ENCODE measurements at places on chromosomes 7 and 10.

DNA sequence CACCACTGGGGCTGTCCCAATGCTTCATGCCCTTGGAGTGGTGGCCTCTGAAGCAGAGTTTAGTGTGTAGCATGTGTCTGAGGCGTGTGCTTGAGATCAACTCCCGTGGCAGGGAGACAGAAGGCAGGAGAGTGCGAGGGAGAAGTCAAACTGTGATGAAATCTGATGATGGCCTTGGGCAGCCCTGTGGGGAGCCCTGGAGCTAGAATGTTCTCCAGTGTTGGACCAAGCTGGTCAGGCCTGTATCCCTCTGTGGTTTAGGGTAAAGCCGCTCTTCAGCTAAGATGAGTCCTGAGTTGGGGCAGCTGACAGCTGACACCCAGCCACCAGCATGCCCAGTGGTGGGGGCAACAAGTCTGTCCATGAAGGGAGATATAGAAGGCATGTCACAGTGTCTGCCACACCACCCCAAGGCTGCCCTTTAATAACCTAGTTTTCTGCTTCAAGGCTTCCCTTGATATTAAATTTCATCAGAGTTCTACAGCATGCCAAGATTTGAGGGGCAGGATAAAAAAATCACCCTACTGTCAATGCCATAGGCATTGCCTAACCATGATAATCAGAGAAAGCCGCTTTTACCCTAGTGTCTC, 170.5 kb upstream of the SVIL start:
- no peak for DNase-seq

GRCh38 chr7:25034136-25034535, 54.2 kb upstream of the OSBPL3 start:
- DNase-seq, result no peak

GRCh38 chr10:103550229-103550628, 56.7 kb downstream of the NEURL1 start:
- DNase-seq, result no peak

DNA sequence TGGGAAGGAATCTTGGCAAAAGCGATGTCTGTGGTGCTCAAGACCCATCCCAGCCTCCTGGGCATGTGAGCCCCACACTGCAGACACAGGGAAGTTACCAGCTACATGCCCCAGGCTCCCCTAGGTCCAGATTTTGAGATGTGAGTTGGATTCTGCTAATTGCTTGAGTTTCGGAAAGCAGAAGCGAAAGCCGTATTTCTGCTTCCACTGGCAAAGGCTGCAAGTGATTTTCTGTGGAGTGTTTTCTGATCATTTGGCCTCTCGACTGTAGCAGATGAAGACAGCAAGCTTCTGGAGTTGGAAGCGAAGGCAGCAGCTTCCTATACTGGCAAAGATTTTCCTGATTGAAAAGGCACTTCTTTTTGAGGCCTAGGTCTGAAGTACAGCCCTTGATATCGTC, 29.6 kb downstream of the ANKRD16 start:
- DNase-seq, result no peak

- DNase-seq, result no peak
Observed at GRCh38 chr7:739983-740942, 13.2 kb upstream of the PRKAR1B start.

DNA sequence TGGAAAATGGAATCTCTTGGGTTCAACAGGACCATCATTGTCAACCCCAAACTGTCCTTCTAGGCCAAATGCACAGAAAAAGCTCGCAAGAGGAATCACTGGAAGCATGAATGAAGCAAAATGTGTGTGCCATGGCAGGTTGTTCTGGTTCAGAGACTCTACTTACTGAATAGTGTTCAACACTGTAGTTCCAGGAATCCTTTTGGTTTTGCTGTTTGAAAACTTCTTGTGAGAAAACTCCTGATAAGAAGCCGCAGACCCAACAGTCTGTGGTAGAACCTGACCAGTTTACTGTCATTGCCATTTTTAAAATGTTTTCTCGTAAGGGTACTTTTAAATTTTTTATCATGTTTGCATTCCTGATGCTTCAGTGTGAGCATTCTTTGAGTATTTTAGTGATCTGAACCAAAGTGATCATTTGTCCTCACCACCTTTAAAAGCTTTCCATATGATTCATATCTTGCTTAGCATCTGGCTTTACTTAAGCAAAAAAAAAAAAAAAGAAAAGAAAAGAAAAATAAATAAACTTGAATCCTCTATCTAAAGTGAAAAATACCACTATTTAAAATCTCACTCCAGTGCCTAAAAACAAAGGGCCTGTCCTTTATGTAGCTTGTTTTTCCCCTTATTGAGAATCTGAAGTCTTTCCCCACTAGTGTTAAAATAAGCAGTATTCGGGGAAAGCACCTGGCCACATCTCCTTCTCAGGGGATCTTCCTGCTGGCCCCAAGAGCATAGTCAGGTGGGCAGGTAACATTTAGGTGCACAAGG, 92.4 kb downstream of the WNT2 start:
- no peak for DNase-seq

DNA sequence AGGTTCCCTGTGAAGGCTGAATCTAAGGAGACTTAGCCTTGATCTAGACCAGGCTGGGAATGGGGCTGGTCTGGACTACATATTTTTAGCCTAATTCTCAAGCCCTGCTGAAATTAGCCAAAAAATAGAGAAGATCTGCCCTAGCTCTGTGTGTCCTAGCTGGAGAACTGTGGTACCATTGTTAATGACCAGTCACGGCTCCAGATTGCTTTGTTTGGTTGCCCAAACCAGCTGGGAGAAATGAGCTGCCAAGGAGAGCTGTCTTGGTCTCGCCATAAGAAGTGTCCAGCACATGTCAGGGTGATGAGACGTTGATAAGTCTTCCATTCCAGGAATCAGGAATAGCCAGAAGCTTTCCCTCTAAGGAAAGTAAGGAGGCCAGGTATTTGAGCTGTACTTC, 20.7 kb downstream of the GBX1 start:
- DNase-seq, result no peak

DNA sequence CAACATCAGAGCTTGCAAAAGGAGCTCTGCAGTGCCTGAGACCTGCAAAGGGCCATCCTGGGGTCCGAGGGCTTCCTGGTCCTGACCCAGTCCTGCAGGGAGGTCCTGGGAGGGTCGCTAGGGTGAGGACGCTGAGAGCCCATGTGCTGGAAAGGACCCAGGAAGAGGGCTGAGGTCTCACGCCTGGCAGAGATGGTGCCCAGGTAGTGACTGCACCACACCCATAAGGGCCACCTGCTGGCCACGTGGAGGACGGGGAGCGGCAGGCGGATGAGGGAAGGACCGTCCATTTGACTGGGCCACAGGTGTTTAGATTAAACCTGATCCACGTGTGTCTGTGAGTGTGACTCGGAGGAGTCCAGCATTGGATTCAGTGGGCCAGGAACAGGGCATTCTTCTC, 392.8 kb downstream of the DNAJB6 start:
- DNase-seq, result no peak

- no peak for DNase-seq
Observed at GRCh38 chr10:4720463-4720862, 105.5 kb upstream of the AKR1E2 start.

DNA sequence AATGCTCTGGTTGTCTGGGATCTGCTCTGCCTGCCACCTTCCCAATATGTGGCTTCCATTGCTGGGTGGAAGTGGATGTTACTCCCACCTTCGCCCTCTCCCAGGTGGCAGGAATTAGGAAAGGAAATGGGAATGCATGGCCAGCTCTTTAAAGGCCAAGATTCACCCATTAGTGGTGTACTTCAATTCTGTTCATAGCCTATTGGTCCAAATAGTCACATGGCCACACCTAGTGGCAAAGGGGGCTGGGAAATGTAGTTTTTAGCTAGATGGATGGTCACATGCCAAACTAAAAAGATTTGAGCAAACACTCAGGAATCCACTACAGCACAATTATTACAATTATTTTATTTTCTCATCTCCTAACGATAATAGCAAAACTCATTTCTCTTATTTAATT, 135.1 kb downstream of the NPY start:
- DNase-seq, result no peak

DNA sequence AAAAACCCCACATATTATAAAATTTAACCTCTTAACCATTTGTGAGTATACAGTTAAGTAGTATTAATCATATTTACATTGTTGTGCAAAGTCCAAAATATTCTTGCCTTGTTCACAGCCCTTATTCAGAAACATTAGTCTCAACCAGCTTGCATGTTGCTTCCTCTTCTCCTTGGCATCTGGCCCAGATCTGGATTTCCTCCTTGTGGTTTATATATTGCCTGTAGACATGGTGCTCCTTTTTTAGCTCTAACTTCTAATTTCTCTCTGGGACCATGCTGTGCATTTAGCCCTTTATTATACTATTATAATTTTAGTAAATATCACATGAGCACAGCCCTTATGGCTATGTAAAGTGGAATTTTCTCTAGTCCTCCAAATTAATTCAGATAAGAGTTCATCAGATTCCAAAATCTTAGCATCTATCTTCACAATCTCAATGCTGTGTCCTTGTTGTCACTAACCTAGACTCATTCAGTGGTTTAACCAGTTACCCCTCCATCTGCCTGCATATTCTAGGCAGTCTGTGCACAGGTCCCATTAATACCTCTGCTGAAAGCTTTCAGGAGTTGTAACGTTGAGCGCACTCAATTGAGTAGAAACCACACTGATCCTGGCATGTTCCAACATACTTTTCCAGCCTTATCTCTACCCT, 7.9 kb downstream of the CPED1 start:
- DNase-seq, result no peak

- DNase-seq, result no peak
Observed at GRCh38 chr7:123237-123636, 69.1 kb upstream of the FAM20C start.

- DNase-seq, result no peak
Observed at GRCh38 chr7:71140264-71140663, 8.3 kb downstream of the GALNT17 start.

GRCh38 chr7:85186083-85186520, 754 bp downstream of the SEMA3D start:
- DNase-seq, result no peak

DNA sequence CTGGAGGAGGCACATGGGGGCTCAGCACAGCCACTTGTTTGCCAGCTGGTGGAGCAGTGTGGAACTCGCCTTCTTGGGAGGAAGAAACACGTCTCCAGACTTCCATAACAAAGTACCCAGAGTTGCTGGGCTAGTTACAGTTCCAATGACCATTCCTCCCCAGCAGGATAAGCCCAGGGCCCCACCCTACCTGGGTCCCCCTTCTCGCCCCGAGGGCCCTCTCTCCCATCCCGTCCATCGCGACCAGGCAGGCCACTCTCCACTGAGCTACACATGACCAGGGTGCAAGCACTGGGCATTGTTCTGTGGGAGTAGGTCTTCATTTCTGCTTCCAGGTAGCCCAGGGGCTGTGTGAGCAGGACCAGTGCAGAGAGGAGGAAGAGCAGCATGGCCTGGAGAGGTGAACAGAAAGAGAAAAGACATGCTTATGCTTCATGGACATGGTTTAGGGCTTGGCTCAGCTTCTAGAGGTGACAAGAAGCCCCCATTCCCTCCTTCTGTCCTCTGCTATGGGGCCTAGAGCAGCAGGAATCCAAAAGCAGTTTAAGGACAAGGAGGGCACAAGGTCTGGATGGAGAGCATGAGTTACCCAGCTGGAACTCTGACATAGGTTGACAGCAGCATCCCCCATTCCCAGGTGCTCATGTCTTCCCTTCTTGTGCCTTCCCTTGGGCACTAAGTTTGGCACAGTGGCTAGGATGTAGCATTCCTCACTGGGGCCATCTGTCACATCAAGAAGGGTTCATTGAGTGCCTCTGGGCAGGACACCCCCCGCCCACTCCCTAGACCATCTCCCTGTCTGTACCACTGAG, 2.4 kb downstream of the SFTPD start:
- DNase-seq, result no peak

DNA sequence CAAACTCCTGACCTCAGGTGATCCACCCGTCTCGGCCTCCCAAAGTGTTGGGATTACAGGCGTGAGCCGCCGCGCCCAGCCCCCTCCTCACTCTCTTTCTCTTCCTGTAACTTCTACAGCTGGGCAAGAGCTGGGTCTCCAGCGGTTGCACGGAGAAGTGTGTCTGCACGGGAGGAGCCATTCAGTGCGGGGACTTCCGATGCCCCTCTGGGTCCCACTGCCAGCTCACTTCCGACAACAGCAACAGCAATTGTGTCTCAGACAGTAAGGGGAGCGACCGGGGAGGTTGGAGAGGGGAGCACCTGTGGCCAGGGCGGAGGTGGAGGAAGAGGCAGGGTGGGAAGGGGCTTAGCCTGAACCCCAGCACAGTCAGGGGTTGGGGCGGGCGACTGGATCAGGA, 41.4 kb downstream of the EPHB4 start:
- no peak for DNase-seq

GRCh38 chr10:103077491-103078308, 115.4 kb downstream of the NT5C2 start:
- no peak for DNase-seq

GRCh38 chr10:104069613-104070012, 16.1 kb downstream of the COL17A1 start:
- DNase-seq, result no peak

DNA sequence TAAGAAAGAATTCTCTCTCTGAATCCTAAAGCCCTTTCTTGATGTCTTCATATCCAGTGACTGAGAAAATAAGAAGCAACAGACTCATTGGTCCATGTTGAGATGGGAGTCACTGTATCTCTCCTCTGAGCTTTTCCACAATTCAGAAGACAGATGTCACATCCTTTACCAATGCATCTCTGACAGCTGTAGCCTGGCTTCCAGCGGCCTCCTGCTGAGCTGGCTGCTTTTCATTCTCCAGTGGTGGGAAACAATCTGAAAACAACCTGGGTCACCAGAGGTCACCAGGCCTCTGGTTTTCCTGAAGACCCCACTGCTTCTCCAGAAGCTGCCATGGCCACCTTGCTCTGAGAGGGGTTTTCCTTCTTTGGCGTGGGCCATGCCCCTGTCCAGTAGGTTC, 18.3 kb upstream of the RPA3 start:
- no peak for DNase-seq

DNA sequence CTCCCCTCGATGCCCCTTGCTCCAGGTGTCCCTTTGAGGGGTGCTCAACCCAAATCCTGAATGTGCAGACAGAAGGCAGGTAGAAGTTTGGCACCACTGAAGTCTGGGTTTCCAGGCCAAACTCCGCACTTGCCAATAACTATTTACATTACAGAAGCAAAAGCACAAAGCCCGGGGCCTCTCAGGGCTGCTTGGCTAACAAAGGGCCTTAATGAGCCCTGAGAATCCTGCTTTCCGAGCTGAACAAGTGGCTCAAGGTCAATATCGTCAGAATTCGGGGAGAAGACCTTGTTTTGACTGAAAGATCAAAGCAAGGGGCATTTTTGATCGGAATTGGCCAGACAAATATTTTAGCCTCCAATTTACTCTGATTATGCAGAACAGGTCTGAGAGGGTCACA, 189.9 kb downstream of the HERPUD2 start:
- DNase-seq, result no peak
